Stimulated activated CD4-positive, alpha-beta T cell treated with anti-CD3 and anti-CD28 coated beads, Interleukin-15, amount 100 ng/mL, for 1 hour (primary cell): ENCODE measurements at places on chromosomes 1 and 21.

DNA sequence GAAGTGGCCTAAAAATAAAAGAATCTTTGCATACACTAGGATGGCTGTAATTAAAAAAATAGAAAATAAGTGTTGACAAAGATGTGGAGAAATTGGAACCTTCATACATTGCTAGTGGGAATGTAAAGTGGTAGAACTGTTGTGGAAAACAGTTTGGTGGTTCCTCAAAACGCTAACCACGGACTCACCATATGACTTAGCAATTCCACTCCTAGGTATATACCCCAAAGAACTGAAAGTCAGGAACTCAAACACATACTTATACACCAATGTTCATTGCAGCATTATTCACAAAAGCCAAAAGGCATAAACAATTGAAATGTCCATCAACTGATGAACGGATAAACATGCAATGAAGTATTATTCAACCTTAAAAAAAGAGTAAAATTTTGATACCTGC, 10.8 kb upstream of the HMGCL start:
- no peak for DNase-seq

- no peak for DNase-seq
These were observed 31.8 kb upstream of the PLD5 start for GRCh38 chr1:242556276-242556675.

GRCh38 chr1:239254999-239255398, 131.4 kb upstream of the CHRM3 start:
- DNase-seq, result no peak

DNA sequence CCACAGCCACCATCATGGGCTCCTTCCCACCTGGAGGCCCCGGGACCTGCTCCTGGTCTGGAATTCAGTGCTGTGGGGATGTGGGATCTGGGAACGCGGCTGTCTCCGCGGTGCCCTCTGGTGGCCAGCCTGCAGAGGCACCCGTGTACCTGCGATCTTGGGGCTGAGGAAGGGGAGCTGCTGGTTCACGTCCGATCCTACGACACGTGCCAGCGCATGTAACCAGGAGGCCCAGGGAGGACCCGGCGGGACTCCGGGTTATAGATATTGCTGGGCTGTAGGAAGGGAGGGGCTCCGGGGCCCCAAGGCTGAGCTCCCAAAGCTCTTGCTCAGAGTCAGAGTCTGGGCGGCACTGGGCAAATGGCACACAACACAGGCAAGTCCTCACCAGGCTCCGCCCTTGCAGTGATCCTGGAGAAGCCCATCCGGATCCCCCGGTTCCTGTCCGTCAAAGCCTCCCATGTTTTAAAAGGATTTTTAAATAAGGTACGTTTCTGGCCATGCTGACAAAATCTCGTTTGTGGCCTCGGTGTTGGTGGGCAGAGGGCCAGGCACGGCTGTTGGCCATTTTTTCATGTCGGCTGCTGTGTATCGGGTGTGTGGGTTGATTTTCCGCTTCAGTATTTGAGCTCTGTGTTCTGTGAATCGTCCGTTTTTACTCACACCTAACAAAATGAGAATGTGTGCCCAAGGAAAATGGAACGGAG, 20.1 kb downstream of the FAAP20 start:
- DNase-seq, result no peak

- no peak for DNase-seq
These were observed 19.5 kb downstream of the ZNF695 start for GRCh38 chr1:246988316-246988715.

GRCh38 chr1:203069030-203069747, 16.6 kb downstream of the MYOG start:
- no peak for DNase-seq

- no peak for DNase-seq
These were observed 9.1 kb upstream of the ATP5PO start for GRCh38 chr21:33924766-33925100.

DNA sequence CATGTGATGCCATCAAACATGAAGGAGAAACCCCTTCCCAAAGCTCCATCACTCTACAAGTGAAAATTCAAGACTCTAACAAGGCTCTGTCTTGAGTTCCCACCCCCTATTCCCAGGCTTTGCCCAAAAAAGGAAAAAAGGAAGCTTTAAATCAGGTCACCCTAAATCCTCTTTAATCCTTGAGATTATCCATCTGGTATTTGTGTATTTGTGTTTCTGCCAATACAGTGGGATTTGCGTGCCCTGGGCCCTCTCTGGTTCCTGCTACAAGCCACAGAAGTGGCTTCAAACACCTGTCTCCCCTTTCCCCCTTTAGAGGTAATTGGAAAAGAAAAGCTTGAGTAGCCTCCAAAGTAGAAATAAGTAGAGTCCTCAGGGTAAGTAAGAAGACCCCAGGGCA, 120.4 kb downstream of the EDEM3 start:
- DNase-seq, result no peak

GRCh38 chr1:43509740-43510375, 20.8 kb upstream of the PTPRF start:
- no peak for DNase-seq

- no peak for DNase-seq
These were observed 14.8 kb upstream of the GPR88 start for GRCh38 chr1:100523038-100523652.

DNA sequence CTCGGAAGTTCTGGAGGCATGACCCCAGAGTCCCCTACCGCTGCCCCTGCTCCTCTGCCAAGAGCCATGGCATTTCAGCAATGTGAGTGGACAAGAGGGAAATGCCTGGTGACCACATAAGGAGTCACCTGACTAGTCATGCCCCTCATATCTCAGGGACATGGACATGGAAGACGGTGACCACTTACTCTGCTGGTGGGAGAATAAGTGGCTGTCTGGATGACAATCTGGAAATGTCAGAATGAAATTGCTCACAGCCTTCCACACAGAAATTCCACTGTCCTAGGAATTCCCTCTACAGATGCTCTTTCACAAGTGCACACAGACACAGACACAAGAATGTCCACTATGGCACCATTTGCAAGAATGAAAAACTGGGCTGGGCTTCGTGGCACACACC, 24.3 kb upstream of the PLEKHG5 start:
- DNase-seq, result no peak

DNA sequence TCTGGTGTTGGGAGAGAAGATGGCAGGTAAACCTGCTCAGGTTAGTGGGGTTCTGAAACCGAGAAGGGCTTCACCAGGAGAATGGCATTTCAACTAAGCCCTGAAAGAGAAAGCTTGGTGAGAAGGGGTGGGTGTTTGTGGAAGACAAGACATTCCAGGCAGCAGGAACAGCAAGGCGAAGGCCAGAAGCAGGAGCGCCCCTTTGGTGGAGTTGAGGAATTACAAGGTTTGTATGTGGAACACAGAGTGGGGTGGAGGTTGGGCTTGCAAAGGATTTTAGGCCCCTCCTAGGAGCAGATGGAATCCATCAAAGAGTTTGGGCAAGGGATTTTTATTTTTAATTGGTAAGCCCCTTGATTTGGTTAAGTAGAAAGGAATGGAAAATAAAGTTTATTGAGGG, 24.8 kb upstream of the ELOA start:
- DNase-seq, result no peak

GRCh38 chr1:216665406-216665805, 57.8 kb downstream of the ESRRG start:
- DNase-seq, result no peak

DNA sequence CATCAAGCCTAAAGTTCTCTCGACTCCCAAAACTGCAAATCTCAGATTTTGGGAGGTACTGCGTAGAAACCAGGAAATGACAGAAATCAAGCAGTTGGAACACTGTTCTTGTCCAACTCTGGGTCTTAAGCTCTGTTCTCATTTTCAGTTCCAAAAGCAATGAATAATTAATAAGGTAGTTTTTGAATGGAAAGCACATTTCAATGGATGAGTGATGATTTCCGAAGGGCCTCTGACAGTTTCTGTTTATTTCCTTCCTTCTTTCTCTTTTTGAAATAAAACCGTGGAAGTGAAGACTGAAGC, 20.9 kb upstream of the TARBP1 start:
- no peak for DNase-seq

DNA sequence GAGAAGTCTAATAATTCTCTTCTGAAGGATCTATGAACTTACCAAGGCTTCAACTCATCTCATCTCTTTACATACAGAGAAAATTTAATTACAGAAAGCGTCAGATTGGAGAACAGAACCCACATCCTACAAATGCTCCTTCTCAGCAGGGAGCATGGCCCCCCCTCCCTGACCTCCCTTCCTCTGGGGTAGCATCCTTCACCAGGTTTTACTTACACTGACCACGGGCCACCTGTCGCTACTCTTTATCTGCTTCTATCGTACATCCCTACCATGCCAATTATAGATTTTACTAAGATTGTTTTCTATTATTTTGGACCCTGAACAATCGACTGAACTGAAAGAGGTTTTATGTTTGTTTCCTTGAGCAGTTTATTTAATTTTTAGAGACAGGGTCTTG, 25.8 kb downstream of the RIPPLY3 start:
- no peak for DNase-seq

GRCh38 chr1:77636864-77637263, 45.6 kb downstream of the ZZZ3 start:
- DNase-seq, result no peak

GRCh38 chr1:201982082-201982622, 296 bp upstream of the RNPEP start:
- DNase-seq, result peak; percentile 51

DNA sequence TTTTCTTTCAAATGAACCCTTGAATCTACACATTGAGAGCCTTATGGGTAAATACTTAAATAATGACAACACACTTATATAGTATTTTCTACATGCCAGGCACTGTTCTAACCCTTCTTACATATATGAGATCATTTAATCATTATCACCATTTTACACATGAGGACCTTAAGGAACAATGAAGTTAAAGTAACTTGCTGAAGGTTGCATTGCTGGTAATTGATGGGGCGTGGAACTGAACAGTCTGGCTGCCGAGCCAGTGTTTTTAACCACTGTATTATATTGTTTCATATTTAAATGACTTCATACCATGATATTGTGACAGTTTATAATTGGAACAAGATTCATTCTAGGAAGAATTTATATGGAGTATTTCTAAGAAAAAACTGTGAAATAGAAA, 111.9 kb upstream of the TENT5C start:
- DNase-seq, result no peak

DNA sequence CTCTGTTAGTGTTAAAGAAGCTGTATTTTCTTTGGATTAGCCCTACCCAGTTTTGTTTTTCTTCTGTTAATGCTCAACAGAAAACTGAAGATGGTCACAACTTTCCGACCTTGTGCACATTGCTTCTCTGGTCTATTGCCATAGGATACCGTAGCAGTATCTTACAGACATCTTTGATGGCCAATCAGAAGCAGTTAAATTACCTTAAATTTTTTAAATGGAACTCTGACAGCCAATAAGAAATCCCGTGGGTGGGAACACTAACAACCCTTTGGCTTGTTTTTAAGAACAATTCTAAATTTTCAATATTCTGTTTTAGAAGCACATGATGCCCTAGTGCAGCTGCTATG, 17.2 kb downstream of the NFYC start:
- no peak for DNase-seq

- DNase-seq, result no peak
These were observed 139.8 kb downstream of the RYR2 start for GRCh38 chr1:237181743-237182317.

DNA sequence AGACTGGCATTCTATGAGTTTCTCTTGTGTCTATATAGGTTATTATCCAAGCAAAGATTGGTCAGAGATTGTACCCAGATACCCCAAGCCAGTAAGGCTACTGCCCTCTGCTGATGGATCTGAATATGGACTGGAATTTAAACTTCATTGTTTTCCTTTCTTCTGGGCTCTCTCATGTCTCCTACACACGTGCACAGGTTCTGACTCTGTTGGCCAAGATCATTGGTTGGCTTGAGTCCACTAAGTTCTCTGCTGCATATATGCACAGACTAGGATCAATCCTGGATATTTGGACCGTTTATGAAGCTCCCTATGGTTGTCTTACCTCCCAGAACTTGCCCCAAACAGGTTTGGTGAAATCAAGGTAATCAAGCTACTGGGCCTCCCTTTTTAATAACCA, 69.7 kb downstream of the CC2D1B start:
- no peak for DNase-seq

- no peak for DNase-seq
These were observed 10.7 kb downstream of the DUSP23 start for GRCh38 chr1:159791461-159791860.

DNA sequence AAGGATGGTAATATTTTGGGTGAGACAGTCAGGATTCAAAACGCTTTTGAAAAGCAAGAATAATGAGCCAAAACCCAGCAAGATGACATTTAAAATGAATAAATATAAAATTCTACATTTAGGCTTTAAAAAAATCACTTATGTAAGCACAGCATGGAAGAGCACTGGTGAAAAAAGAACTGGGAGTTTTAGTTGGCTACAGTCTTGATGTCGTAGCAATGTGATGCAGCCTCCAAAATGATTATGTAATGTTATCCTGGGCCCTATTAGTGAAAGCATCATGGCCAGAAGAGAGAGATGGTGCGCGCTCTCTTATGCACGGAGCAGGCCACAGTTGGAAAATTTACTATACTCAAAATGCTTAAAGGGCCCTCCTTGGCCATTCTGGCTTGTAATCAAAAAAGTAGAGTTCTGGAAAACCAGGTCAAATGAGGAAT, 5.1 kb downstream of the KCNJ9 start:
- no peak for DNase-seq

DNA sequence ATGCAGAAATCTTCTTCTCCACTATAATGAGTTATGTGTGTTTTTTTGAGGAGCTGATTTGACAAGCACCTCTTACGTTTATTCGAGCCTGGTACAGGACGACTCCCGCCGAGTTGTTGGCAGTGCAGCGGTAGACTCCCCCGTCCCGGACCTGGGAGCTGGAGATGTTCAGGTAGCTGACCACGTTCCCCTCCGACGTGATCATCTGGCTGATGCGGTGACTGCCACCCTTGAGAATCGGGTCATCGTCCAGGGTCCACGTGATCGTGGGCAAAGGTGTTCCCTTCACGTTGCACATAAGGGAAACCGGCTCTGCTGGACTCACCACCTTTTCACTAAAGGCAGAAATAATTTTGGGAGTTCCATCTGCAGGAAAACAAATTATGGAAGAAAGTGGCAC, 471.8 kb downstream of the PCP4 start:
- no peak for DNase-seq

- DNase-seq, result no peak
These were observed 81.5 kb downstream of the SCMH1 start for GRCh38 chr1:41160498-41161110.

- DNase-seq, result peak; percentile 28
These were observed 642 bp upstream of the SLC16A1 start for GRCh38 chr1:112956544-112957132.
